ENCODE measurements at places on chromosomes 6 and 20.
A peak's percentile ranks its signal among the peaks of the same experiment; 100 is the strongest.

DNA sequence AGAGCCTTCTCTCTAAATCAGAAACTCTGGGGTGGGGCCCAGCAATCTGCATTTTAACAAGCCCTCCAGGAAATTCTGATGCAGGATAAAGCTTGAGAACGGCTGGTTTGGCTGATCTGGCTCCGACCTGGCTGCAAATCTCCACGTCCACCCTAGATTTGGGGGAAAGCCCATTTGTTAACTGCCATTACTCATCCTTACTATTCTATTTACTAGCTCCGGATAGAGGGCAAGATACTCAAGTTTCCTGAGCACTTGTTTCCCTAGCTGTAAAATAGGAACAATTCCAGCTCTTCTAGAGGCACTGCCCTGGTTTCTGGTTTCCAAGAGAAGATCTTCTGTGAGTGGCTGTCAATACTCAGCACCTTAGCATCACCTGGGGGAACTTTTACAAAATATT lies 44.4 kb downstream of the DAAM2 start:
- no peak for DNase-seq

DNA sequence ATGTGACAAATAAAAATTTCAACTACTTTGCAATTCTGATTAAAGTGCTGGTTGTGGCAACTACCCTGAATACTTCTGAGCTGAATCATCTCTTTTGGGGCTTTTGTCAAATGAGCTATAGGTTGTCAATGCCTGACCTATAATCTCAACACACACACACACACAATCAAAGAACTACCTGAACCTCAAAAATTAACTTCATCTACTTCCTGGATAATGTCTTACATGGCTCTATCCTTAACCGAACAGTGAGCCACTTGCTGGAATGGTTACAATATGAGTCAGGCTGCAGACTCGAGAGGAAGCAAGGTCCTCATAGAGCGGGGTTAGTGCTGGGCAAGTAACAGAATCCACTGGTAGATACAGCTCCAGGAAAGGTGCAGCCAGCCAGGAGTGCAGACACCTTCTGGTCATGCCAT lies 70.6 kb upstream of the DST start:
- DNase-seq = no peak

DNA sequence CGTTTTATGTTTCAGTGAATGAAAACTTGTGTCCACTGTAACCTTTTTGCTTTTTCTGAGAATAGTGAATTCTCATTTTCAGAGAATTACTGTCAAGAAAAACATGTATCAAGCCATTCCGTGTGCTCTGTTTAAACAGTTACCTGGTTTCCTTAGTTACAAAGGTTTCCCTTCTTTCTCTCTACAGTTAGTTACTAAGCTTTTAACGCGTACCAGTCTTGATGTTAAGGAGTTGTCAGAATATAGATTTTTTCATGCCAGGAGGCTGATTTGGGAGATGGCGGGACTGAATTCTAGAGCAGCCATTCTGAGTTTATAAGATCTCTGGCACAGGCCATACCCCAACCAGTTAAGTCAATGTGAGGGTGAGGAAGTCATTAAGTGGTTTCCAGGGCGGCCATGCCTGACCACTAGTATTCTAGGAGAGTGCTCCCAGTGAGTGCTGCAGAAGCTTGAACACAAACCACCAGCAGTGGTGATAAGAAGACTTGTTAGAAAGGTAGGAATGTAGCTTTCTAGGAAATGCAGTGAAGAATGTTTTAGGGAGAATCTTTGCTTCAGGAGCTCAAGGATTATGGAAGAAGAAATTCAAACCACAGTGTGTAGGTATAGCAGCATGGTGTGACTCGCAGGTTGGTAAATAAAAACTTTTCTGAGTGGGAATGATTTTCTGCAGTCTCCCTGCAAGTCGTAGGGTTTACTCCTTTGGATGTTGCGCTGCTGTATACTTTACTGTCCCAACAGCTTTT lies 112.9 kb downstream of the JARID2 start:
- DNase-seq = no peak

DNA sequence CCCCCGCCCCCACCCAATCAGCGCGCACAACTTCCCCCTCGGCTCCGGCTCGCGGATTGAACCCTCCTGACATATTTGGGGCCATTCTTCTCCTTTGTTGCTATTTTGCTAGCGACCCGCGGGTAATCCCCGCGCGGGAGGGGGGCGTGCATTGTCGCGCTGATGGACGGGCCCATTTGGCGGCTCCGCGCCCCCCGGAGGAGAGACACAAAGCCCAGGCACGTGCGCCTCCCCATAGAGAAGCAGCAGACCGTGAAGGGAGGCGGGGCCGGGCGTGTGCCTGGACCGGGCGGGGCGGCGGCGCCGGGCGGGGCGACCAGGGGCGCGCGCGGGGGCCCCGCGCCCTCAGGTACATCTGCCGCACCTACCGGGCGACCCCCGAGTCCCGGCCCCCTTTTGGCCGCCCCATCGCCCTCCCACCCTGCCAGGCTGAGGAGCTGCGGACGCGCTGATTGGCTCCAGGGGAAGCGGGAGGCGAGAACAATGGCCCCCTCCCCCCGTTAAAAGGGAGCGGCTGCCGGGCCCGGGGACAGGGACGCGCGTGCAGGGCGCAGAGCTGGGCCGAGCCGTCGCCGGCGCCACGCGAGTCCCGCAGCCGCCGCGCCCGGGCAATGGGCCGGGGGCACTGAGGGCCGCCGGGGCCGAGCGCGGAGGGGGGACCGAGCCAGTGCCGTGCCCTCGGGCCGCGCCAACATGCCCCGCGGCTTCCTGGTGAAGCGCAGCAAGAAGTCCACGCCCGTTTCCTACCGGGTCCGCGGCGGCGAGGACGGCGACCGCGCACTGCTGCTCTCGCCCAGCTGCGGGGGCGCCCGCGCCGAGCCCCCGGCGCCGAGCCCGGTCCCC lies at the start of gene INSM1:
Gene INSM1 (plus strand): TSS at position 530 of the 843 bp plus-strand sequence. CDS start 164 bp downstream, at position 694.
- no peak for DNase-seq

DNA sequence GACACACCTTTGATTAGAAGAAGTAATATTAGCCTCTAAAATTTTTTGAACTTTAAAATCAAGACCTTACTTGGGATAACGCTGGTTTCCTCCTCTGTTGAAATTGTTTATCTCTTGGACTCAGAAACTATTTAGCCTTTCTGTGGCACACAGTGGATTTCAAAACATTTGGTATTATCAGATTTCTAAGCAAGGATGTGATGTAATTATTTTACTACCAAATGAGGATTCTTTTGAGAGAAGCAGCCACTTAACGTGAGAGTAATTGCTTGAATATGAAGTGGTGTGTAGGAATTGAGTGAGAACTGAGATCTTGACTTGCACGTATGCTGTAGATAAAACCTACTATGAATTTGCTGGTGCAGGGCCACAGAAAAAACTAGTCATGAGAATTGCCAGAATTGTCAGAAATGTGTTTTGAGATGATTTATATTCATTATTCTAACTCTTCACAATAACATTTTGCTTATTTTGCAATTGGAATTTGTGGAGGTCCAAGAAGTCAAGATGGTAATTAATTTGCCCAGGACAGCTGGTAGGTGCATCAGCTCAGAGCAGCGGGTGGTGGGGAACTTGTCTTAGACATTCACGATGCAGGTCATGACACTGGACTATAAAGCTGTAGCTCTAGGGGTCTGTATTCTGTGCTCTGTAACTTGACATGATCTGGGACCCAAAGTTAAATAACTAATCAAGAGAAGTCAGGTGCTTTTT lies 53.4 kb downstream of the AKAP12 start:
- peak; percentile 52 for DNase-seq

- DNase-seq = no peak
Measured at GRCh38 chr6:100283285-100283684, 181.4 kb downstream of the SIM1 start.

DNA sequence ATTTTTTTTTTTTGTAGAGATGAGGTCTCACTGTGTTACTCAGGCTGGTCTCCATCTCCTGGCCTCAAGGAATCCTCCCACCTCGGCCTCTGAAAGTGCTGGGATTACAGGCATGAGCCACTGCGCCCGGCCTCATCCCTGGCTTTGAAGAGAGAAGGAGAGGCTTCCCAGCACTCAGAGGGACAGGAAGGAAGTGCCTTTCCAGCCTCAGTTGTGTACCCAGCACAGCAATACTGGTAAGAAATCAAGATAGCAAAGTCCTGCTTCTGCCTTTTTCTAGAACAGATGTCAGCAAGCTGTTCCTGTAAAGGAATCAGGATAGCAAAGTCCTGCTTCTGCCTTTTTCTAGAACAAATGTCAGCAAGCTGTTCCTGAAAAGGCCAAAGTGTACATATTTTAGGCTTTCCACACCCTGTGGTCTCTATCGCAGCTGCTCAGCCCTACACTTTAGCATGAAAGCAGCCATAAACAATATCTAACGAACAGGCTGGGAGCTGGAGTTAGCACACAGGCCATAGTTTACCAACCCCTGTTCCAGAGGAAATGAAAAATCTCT lies 6.3 kb upstream of the PLTP start:
- DNase-seq = no peak
